ENCODE measurements at places on chromosomes 1 and 21.

DNA sequence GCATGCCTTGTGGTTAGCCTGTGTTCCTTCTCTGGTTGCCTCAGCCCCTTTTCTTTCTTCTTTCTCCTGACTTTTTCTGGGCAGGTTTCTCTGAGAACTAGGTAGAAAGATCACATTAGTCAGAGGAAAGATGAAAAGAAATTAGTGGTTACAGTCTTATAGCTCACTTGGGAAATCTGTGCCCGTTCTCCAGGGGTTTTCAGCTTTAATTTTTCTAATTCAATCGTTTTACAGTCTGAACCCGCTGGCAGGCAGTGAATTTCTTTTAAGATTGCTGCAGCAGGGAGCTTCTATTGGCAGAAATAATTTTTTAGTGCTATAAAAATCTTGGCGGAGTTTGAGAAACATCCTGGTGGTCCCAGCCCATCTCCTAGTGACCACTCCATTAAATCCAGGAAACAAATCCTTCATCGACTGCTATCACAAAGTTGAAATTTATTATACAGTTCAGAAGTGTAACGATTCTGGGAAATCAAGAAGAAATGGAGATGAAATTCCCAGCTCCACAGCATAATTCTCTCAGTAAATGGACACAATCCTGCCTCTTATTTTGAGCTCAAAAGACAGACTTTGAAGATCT lies 113.1 kb downstream of the PCP4 start:
- no peak for DNase-seq

- DNase-seq = peak; percentile 30
These were observed 15.8 kb upstream of the TNFRSF8 start for GRCh38 chr1:12047120-12047876.

- DNase-seq = no peak
These were observed 56.3 kb downstream of the KCNAB2 start for GRCh38 chr1:6101826-6102531.

GRCh38 chr1:56539520-56539931 lies 39.8 kb downstream of the PLPP3 start:
- DNase-seq = no peak

GRCh38 chr1:207952617-207953542 lies 42.0 kb upstream of the CD34 start:
- DNase-seq = no peak

DNA sequence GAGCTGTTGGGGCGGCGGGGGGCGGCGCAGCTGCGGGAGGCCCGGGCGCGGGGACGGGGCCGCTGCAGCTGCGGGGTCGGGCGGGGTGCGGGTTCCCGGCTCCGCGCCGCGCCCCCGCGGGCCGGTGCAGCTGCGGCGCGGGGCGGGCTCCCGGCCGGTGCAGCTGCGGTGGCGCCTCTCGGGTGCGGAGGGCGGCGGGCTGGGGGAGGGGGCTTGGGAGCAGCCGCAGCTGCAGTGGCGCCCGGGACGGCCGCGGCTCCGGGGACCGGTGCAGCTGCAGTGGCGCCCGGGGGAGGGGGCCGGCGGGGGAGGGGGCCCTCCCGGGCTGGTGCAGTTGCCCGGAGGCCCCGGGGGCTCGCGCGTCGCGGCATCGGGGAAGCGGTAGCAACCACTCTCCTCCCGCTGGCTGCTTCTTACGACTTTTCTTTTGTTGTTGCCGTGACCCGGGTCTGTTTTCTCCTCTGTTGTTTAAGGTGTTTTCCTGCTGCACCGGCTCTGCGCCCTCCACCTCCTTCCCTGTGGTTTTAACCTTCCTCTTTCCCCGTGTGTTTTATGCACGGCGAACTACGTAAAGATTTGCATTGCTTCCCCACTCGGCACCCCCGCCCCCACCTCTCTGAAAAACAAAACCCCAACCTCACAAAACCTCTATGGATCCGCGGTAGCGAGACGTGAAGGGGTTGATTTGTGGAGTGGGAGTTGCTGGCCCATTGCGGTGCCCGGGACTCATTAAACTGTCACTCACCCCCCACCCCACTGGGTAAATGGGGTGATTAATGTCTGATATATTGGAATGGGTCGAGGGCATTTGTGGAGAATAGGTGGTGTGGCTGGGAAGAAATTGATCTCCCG lies 1.7 kb upstream of the ZBTB18 start:
- DNase-seq = peak; percentile 1

DNA sequence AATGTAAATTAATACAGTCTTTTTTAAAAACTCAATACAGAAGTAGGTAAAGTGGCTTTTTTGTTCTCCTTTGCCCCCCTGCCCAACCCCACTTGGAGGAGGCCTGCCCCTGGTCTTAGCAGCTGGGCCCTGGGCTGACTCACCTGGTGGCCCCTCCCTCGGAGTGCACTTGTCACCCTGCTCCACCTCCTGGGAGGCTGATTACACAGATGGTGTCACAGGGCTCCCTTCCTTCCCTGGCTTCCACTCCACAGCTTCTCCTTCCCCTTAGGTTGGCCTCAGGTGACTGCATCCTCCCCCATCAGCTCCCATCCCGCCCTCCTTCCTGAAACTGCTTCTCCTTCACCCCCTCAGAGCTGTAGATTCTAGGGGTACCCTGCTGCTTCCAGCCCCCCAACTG lies 11.7 kb upstream of the CAPN9 start:
- DNase-seq = no peak

- no peak for DNase-seq
These were observed 396 bp downstream of the ATP5PB start for GRCh38 chr1:111449703-111450017.

GRCh38 chr1:223363856-223364684 lies at the start of gene SUSD4:
SUSD4 (minus strand) TSS chr1:223364176; CDS start chr1:223363425, 751 bp downstream.
- peak; percentile 26 for DNase-seq

DNA sequence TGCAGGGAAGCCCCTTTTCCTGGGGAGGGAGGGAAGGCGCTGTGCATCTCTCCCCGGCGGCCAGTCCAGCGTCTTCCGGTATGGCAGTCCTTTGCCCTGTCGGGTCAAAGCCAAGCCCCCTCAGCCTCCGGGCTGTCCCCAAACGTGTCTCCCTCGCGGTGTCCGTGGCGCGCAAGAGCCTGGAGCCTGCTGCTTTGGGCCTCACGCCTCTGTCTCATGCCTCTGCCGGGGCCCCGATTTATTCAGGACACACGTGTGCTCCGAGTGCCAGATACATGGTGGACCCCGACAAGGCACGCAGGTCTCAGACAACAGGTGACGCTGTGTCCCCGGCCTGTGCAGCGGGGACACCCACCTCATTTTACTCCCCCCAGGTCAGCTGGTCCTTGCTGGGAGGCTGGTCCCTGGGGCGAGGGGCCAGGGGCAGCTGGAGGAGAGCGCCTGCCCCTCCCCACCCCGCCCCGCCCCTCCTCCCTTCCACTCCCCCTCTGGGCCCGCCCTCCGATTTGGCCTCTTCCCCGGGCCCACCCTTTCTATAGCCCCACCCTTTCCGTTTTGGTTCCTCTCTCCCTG lies 176.7 kb downstream of the CAMTA1 start:
- no peak for DNase-seq

- no peak for DNase-seq
These were observed 21.3 kb downstream of the C1QB start for GRCh38 chr1:22674410-22674749.

DNA sequence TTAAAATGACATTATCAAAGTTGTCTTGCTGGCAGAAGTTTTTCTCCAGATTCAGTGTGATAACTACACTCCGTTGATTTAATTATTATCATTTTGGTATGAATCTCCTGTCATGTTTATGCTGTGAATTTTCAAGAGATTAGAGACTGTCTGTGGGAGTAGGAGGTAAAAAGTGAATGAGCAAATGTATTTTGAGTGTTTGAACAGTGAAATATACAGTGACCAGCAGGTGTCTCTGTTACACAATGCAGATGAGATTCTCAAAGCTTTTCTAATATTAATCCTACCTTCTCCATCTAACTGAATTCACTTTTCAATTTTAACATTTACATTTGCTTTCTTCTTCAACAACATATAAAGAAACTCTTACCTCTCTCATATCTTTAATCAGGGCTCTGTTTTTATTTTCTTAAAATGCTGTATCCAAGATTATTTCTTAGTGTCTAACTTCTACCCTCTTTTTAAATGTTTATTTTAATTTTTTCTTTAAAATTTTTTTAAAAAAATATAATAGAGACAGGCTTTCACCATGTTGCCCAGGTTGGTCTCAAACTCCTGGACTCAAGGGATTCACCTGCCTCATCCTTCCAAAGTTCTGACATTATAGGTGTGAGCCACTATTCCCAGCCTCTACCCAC lies 20.9 kb upstream of the HSPA13 start:
- DNase-seq = no peak

DNA sequence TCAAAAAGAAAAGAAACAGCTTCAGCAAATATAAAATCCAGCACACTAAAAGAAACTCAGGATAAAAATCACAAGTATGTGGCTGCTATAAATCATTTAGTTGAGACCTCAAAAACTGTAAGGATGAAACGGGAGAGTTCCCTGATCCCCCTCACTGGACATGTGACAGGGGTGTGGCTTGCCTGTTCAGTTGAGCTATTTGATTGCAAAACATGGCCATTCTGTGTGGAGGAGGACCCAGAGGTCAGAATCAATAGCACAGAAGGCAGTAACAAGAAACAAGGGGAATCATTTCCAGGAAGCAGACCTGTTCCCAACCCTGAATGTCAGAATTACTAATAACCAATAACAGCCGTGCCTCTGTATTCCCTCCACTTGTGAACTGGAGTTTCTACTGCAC lies 27.9 kb downstream of the RBM11 start:
- no peak for DNase-seq

- no peak for DNase-seq
These were observed 23.4 kb downstream of the CELF3 start for GRCh38 chr1:151693057-151693651.

- DNase-seq = no peak
These were observed 394.0 kb downstream of the NPHP4 start for GRCh38 chr1:5597991-5598823.

GRCh38 chr1:27864264-27864895 lies 8.0 kb upstream of the THEMIS2 start:
- no peak for DNase-seq

DNA sequence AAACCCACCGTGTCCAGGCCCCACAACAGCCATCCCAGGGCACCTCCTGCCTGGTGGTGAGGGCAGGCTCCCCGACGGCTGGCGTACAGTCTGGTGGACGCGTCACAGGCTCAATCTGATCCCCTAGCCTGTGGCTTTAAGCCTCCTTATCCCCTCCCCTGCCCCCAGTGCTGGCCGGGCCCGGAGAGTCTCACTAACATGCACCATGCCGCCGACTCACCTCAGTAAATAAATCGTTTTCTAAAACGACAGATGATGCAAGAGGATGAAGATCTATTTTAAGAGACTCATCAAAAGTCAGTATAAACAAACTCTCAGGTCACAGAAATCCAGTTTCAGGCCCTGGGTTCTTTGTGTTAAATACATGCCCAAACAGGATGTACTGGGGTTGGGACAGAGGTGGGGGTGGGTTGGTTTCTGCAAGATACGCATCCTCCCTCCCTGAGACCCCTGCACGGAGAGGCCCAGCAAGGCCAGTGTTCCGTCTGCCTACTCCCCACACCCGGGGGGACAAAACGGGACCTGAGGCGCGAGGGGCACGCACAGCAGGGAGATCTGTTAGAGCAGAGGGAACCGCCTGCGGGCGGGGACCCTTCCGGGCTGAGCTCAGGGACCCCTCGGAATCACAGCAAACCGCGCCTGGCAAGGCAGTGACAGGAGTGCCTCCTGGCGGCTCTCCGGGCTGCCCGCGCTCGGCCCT lies 3.1 kb downstream of the PANK4 start:
- DNase-seq = no peak

GRCh38 chr1:31621847-31622730 lies 4.6 kb downstream of the HCRTR1 start:
- no peak for DNase-seq

DNA sequence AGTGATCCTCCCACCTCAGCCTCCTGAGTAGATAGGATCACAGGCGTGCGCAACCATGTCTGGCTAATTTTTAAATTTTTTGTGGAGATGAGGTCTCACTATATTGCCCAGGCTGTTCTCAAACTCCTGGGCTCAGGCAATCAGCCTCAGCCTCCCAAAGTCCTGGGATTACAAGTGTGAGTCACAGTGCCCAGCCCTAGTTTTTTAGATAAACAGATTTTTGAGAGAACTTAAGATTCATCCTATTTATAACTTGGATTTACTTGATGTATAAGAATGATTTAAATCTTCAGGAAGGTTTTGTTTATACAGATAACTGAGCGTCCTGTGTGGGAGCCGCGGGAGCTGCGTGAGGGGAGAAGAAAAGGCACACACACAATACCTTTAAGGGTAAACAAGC lies 26.2 kb downstream of the HEYL start:
- DNase-seq = no peak

DNA sequence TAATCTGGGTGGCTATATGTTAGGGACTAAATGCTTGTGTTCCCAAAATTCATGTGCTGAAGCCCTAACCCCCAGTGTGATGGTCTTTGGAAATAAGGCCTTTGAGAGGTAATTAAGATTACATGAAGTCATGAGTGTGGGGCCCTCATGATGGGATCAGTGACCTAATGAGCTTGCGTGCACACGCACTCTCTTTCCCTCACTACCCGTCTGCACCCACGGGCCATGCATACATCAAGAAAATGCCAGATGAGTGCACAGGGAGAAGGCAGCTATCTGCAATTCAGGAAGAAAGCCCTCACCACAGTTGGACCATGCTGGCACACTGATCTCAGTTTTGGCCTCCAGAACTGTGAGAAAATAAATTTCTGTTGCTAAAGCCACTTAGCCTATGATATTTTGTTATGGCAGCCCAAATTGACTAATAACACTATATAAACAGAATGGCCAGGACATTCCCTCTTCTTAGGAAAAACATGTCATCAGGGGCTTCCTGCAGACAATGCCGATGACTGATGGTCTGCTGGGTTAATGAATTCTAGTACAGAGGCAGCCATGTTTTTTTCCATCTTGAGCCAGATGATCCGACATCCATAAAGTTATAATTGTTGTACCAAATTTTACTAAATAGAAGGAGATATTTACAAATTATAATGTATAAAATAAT lies 18.1 kb upstream of the MYOG start:
- DNase-seq = no peak

DNA sequence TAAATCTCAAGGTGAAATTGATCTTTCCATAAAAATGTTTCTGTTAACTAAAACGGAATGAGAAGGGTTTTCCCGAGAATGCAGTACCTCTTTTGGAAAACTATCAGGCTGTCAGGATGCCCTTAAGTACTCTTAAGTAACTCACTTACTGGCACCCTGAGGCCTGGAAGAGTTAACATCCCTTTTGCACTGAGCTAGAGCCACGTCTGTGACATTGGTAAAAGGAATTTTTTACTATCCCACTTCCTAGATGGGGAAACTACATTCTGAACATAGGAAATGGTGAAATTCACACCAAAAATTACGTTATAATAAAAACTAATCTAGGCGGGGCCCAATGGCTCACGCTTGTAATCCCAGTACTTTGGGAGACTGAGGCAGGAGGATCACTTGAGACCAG lies 39.7 kb upstream of the MAP10 start:
- no peak for DNase-seq
